Spinal cord (tissue), 10 donors: ENCODE measurements at places on chromosomes 16 and 17. TPM values are rescaled to one million over a fixed set of nuclear protein-coding genes. Genes with fewer than 3 reads are reported as not detected.

DNA sequence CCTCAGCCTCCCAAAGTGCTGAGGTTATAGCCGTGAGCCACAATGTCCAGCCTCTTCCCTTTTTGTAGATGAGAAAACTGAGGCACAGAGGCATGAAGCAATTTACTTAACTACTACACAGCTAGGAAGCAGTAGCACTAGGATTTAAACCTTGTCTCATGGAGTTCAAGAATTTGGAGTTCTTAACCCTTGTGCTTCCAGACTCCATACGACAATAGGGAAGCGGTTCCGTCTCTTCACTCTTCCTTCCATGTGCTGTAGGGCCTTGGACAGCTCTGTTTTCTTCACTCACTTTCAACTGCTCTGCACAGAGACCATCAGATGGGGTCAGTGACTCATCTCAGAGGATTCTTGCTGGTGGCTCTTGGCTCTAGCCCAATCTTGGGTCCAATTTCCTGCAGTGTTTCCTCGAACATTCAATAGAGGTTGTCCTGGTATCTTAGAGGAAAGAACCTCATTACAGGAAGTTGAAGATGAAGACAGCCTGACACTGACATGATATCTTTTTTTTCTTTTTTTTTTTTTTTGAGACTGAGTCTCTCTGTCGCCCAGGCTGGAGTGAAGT is 19.3 kb downstream of the ITGAL start:
- H3K4me1 ChIP-seq, result peaks cover 3% of the 10 kb centered on the region
- no peaks in the 10 kb centered on the region for H3K27me3 ChIP-seq
- H3K27ac ChIP-seq, result no peak overlapping the region
- no peak for DNase-seq
- H3K4me3 ChIP-seq, result no peak overlapping the region
- no peaks in the 10 kb centered on the region for H3K36me3 ChIP-seq

DNA sequence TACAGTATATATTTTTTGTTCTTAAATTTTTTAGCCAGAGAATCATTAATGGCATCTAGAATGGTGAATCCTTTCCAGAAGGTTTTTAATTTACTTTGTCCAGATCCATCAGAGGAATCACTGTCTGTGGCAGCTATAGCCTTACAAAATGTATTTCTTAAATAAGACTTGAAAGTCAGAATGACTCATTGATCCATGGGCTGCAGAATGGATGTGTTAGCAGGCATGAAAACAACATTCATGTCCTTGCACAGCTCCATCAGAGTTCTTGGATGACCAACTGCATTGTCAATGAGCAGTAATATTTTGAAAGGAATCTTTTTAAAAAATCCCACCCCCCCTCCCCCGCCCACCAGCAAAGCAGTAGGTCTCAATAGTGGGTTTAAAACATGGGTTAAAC is 51.4 kb downstream of the CACNG1 start:
- no peaks in the 10 kb centered on the region for H3K27me3 ChIP-seq
- no peak overlapping the region for H3K27ac ChIP-seq
- H3K36me3 ChIP-seq, result peaks cover 3% of the 10 kb centered on the region
- H3K4me1 ChIP-seq, result no peaks in the 10 kb centered on the region

DNA sequence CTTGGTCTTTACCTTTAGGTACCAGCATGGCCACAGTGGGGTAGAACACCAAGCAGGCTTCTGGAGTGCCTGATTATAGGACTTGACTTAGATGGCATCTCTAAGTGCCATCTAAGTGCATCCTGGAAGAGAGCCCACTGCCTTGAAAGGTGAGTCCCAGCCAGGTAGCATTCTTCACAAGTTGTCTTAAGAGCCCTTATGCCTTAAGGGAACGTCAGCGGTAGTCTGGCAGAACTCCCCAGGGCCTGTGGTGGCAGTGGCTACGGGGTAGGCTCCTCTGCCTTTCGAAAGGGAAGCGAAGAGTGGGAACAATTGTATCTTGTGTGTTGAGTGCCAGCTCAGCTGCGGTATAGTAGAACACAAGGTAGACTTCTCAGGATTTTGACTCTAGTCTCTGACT is 549.0 kb downstream of the HS3ST4 start:
- H3K27me3 ChIP-seq, result no peaks in the 10 kb centered on the region
- no peak for DNase-seq
- no peak overlapping the region for H3K27ac ChIP-seq
- no peaks in the 10 kb centered on the region for H3K4me1 ChIP-seq
- H3K36me3 ChIP-seq, result no peaks in the 10 kb centered on the region
- no peak overlapping the region for H3K4me3 ChIP-seq

- H3K4me3 ChIP-seq, result peak overlapping the region; percentile 74
- H3K4me1 ChIP-seq, result peaks cover 81% of the 10 kb centered on the region
- H3K27me3 ChIP-seq, result peaks cover 8% of the 10 kb centered on the region
- DNase-seq, result no peak
- no peaks in the 10 kb centered on the region for H3K36me3 ChIP-seq
These were observed 2.2 kb downstream of the SDK2 start for GRCh38 chr17:73641826-73642600.

CCL8 gene
- 0.89 TPM for total RNA-seq
